Fibroblast of lung (primary cell): ENCODE measurements at places on chromosomes 11 and 22. TPM values are rescaled to one million over a fixed set of nuclear protein-coding genes. Genes with fewer than 3 reads are reported as not detected.

- DNase-seq: no peak
Observed at GRCh38 chr11:18743900-18744514, 18.0 kb upstream of the IGSF22 start.

- no peak for DNase-seq
Observed at GRCh38 chr22:29872144-29872893, 10.7 kb upstream of the MTMR3 start.

- DNase-seq: no peak
Observed at GRCh38 chr11:11586465-11586864, 35.3 kb downstream of the GALNT18 start.

DNA sequence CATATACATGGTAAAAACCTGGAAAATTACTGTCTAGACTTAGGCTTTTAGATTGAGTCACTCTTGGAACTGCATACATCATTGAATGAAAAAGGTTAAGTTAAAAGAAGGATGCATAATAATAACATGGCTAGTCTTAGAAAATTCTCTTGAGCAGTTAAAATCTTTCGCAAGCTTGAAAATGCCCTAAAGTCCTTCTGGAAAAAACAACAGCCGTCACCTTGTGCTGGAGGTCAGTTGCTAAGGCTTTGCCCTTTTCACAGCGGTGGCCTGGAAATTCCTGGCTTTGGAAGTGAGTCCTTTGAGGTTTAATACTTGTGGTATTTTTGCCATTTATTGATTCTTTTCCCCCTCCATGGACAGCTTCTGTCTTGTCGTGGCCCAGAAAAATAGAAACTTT lies 17.4 kb upstream of the FBLN1 start:
- no peak for DNase-seq

GRCh38 chr11:13143486-13144297 lies 133.9 kb upstream of the BMAL1 start:
- no peak for DNase-seq

- no peak for DNase-seq
Observed at GRCh38 chr11:114207096-114207495, 89.1 kb upstream of the NNMT start.

GRCh38 chr11:119419834-119420492 lies 3.0 kb downstream of the THY1 start:
- DNase-seq: no peak

DNA sequence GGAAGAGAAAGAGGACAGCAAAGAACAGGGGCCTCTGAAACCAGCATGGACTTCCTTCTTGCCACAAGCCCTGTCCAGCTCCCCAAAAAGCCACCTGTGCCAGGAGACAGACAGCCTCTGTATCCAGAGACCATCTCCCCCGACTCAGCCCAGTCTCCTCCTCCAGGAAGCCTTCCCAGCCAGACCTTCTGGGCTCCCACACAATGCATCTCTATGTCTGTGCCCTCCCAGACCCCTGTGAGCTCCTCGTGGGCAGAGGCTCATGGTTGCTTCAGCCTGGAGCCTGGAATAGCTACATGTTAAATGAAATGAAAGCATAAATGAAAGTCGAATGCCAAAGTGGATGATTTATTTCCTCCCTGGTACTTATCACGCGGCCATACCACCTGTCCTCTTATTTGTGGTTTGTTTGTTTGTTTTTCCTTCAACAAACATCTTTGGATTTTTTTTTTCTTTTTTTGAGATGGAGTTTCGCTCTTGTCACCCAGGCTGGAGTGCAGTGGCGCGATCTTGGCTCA lies 7.3 kb upstream of the ARAP1 start:
- DNase-seq: no peak

DNA sequence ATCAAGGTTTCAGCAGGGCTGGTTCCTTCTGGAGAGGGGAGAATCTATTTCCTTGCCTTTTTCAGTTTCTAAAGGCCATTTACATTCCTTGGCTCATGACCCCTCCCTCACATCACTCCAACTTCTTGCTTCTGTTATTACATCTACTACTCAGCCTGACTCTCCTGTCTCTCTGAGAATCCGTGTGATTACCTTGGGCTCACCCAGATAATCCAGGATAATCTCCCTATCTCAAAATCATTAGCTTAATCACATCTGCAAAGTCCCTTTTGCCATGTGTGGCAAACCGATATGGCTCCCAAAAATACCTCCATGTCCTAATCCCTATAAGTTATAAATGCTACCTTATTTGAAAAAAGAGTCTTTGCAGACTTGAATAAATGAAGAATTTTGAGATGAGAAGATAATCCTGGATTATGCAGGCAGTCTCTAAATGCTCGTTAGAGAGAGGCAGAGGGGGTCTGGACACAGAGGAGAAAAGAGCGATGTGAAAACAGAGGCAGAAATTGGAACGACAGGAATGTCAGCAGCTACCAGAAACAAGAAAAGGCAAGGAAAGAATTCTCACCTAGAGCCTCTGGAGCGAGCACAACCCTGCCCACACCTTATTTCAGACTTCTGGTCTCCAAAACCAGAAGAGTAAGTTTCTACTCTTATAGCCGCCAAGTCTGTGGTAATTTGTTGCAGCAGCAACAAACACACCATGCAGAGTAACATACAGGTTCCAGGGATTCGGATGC lies 23.6 kb upstream of the ARHGAP32 start:
- no peak for DNase-seq

DNA sequence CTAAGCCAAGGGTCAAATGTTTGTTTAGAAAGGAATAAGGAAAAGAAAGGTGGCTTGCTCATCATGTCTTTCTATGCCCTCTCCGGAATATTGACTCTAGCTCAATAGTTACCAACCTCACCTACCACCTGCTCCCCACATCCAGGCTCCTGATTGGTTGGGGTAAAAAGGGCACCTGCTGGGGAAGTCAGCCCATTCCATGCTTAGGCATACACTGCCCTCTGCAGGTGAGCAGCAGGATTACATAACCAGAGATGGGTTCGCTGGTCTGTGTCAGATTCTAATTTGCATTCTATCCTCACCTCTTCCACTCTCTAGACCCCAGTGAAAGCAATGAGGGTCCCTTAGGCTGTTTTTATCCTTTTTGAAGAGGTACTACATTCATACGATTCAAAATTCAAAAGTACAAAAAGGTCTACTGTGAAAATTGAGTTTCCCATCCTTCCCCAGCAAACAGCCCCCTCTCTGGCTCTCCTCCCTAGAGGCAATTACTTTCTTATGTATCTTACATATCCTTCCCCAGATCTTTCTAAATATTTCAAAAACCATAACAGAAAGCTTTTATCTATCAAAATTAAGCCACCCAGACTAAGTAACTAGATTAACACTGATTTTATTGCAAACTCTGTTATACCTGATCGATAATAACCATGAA lies 98.0 kb upstream of the ASPHD2 start:
- DNase-seq: peak; percentile 19

DNA sequence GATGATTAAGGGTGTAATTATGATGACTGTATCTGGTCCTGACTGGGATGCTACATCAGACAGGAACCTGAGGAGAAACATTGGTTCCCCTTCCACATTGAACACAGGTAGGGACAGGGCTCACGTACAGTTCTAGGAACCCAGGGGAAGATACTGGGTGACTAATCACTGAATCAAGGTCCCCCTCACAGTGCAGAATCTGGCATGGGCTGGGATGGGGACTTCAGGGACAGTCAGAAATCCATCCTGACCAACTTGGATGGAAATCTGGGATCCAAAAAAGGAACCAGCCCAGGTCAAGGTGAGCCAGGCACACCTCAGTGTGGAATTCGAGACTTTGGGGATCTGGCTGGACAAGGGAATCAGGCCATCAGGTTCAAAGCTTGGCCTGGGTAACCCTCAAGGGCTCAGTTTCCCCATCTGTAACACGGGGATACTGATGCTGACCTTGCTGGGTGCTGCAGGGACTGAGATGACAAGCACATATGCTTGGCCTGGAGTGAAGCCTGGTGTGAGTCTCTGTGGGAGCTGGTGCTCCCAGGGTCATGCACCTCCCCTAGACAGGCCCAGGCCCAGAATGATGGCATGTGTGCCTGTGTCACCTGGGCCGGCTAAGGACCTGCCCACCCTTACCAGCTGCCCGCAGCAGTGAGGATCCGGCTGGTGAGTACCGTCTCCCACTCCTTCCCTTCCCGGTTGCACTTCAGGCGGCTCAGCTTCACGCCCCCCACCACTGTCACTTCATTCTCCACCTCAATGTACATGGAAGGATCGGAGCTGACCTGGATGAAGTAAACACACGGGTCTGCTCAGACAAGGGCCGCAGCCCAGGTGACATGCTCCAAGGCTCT lies 67.4 kb upstream of the CLTCL1 start:
- no peak for DNase-seq

GRCh38 chr11:79336797-79337517 lies 103.9 kb downstream of the TENM4 start:
- peak; percentile 33 for DNase-seq

DNA sequence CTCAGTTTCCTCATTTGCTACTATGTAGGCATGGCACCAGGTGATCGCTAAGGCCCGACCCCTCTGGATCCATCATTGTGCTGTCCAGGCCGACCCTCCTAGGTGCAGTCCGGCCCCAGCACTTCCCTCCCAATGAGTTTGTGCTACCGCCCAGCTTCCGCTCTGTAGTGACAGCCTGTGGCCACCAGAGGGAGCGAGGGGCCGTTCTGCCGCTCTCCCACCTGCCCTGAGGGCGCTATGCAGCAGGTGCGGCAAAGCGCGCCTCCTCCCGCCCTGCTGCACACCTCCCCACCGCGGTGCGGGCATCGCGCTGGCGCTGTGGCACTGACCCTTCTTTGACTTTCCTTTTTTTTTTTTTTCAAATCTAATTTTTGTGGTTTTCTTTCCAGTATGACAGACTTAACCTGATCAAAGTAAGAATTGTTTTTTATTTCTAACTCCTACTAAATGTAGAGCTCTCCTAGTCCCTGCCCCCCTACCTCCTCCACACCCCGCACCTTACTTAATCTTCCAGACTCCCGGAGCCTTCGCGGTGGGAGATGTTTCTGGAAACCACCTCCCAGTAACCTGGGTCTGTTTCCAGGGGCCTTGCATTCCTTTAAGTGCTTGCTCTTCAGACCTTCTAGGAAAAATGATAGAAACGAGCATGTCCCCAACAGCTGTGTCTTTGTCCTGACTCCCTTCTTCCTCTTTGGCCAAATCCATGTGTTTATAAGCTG lies 73.7 kb downstream of the SCN3B start:
- DNase-seq: peak; percentile 26

DNA sequence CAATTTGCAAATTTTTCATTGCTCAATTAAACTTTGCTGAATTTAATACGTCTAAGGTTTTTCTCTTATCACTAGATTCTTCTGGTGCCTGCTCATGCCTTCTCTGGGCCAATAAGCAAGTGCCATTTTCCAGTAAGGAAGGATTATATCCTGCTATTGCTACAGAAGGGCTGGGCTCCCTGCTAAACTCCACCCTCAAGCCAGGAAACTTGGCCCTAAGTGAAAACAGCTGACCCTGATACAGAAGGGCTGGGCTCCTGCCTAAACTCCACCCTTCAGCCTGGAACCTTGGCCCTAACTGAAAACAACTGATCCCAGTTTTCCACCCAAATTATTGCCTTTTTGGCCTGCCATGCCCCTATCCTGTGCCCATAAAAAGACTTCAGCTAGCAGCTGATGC lies 385.3 kb downstream of the DYNC2H1 start:
- DNase-seq: no peak

GRCh38 chr11:124285610-124286344 lies 28.0 kb downstream of the OR8D1 start:
- peak; percentile 89 for DNase-seq

DNA sequence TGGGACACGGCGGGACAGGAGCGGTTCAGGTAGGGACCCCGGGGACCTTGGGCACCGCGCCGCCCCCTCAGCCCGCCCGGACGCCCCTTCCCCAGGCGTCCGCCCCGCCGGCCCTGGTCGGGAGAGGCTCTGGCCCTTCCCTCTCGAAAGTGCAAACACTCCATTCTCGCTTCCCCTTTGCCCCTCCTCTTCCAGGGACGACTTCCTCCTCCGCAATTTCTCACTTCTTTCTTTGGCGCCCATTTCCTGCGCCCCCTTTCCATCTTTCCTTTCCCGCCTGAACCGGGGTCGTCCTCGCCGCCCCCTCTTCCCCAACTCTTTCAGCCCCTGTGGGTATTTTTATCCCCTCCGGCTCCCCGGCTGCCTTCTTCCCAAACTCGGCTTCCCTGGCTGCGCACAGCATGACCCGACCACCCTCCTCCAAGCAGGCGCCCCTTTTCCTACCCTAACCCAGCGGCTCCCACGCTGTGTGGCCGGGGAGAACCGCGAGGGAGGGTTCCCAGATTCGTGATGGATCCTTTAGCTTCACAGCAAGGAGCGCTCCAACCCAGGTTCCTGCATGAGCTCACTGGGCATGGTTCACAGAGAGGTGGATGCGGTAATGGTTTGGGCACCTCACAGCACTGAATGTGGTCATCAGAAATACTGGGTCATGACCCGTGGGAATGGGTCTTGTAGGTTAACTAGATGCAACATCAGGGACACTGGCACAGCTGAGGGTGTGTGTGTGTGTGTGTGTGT lies 689 bp downstream of the RAB39A start:
- no peak for DNase-seq

DNA sequence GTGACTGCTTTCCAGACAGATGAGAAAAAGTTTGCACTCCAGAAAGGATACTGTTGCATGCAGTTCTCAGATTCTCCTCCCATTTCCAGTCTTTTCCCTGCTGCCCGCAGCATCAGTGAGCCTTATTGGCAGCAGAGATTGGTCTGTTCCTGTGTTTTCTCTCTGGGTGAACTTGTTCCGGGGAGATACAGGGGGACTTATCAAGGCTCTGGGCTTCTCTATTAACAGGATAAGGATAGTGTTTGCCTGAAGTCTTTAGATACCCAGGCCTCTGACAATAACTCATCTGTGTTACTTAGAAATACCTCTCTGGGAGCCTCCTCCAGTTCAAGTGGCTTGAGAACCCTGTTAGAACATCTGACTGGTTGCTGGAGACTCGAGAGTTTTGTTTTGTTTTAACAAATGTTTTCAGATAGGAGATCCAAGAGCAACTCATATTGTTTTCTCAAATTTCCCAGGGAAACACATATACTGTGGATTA lies 154.7 kb downstream of the BLID start:
- peak; percentile 1 for DNase-seq

DNA sequence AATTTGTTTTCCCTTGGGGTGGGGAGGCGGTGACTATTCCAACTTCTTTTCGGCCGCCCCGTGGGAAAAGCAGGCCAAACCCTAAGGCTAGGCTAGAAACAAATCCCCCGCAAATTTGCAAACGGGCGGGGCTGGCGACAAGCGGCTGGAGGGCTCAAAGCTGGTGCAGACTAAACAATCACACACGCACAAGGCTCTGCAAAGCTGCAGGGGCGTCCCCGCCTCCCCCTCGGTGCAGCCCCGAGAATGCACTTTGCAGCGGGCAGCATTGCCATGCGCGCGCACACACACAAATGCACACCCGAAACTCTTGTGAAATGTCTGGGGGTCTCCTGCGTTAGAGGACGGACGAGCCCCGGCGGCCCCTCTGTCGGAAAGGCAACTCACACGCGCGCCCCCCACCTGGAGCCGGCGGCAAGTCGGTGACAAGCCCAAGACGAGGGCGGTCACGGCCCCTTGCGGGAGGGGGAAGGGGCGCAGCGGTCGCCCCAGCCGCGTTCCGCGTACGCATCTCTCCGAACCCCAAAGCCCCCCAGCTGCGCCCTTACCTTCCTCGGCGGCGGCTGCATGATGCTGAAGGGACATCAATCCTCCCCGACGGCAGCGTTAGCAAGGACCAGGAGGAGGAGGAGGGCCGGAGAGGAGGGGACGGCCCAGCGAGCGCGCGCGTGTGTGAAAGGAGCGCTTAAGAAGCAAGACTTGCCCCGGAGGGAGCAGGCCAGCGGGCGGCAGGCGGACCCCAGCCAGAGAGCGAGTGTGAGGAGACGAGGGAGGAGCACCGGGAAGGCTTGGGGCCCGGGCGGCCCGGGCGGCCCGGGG lies 600 bp downstream of the FCHSD2 start:
- DNase-seq: peak; percentile 76

The OR8G5 gene
- not detected in 2 replicates for polyA plus RNA-seq

The LRRC10B gene
- polyA plus RNA-seq: 0.02 TPM in 1 of 2 replicates, not detected in the other

The MADD gene
- 7.0 and 9.1 TPM in 2 replicates for polyA plus RNA-seq

The FSHB gene
- not detected in 2 replicates for polyA plus RNA-seq

The SYT12 gene
- 0.07 TPM in 1 of 2 replicates, not detected in the other for polyA plus RNA-seq

The RAB6A gene
- 182 and 255 TPM in 2 replicates for polyA plus RNA-seq

The TEX54 gene
- not detected in 2 replicates for polyA plus RNA-seq
